ENCODE measurements at places on chromosomes 4 and X.

GRCh38 chr4:37522996-37523395 lies 163.2 kb downstream of the RELL1 start:
- no peak for DNase-seq

- no peak for DNase-seq
Measured at GRCh38 chr4:139950568-139950967, 203.4 kb downstream of the MAML3 start.

DNA sequence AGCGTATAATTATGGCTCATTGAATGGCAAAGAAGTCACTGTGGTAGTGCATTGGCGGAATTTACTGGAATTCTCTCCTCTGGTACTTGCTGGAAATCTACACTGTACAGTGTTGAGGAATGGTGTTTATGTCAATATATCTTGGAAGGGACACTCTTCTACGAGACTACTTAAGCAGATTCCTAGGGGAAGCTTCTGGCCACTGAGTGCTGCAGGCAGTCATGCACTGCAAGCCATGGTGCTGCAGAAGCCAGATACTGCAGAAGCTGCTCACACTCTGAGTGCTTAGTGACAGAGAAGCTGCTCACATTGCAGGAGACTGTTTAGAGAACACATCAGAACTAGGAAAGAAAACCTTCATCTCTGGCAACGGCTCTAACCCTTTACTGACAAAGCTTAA lies 725.0 kb downstream of the CCSER1 start:
- DNase-seq, result no peak

DNA sequence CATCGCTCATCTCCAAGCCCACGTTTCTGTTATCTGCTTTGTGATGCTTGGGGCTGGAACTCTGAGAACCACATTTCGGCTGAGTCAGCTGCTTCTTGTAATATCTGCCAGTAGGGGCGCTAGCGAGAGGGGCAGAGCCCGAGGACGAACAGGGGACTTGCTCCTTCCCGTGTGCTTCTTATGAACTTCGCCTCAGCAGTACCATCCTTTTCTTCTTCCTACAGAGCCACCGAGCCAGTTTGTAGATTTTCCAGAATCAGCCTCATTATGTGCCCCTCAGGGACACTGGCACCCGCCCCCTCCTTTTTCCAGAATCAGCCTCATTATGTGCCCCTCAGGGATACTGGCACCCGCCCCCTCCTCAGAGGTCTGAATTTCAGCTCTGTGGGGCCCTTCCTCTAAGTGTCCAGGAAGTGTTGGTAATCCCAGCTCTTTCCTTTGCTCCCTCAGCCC lies 441.7 kb upstream of the RASGEF1B start:
- peak; percentile 44 for DNase-seq

DNA sequence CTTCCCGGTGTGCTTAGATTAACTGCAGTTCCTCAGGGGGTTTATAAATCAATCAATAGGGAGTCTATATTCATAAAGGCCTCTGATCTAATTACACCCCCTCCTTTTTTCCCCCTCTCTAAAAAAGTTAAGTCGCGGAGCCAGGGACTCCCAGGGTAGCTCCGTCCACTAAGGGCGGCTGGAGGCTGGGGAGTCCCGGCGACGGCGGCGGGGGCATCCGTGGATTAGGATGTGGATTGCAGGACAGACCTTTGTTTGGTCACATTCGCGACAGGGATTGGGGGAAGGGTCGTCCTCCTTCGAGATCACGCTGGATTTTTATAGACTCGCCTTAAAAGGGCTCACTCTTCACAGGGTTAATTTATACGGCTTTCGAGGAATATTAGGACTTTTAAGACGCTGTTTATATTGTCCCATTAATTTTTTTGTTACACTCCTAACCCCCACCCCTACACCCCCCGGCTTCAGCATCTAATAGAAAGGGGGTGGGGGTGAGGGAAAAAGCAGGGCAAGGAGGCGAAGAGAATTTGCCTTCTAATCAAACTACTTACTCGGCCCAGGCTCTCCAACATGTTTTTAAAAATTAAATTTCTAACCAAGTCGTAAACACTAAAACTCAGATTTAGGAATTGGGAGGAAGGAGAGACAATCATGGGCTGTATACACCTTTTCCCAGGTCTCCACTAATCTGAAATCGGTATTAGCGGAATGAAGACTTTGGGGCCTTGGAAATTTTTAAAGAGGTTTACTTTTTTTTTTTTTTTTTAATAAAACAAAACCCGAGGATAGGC lies 8.5 kb downstream of the PITX2 start:
- DNase-seq, result no peak

GRCh38 chr4:14871676-14872430 lies 130.4 kb upstream of the CPEB2 start:
- no peak for DNase-seq

GRCh38 chr4:186723292-186724057 lies at the start of gene FAT1:
TSS of gene FAT1 (minus strand) at chr4:186723856. CDS start at chr4:186709827, 14,029 bp downstream.
- no peak for DNase-seq

- peak; percentile 92 for DNase-seq
Measured at GRCh38 chr4:8599657-8600056, 7.1 kb downstream of the CPZ start.

- no peak for DNase-seq
Measured at GRCh38 chr4:108355902-108356535, 187.3 kb upstream of the LEF1 start.

DNA sequence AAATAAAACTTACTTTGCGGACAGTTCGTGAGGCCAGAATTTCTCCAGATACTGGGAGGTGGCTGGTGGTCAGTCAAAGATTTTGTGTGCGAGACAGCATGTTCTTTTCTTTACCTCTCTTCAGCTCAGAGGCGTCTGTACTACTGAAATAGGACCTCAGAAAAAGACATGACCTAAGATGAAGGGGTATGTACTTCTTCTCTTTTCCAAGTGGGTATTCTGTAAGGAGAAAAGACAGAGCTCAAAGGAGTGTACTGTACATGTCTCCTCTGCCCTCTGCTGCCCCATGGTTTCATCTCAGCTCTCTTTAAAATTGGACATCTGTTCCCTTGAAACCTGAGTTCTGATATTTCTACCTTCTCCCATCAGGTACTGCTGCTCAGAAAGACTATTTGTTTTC lies 38.1 kb downstream of the SEPTIN11 start:
- DNase-seq, result no peak

DNA sequence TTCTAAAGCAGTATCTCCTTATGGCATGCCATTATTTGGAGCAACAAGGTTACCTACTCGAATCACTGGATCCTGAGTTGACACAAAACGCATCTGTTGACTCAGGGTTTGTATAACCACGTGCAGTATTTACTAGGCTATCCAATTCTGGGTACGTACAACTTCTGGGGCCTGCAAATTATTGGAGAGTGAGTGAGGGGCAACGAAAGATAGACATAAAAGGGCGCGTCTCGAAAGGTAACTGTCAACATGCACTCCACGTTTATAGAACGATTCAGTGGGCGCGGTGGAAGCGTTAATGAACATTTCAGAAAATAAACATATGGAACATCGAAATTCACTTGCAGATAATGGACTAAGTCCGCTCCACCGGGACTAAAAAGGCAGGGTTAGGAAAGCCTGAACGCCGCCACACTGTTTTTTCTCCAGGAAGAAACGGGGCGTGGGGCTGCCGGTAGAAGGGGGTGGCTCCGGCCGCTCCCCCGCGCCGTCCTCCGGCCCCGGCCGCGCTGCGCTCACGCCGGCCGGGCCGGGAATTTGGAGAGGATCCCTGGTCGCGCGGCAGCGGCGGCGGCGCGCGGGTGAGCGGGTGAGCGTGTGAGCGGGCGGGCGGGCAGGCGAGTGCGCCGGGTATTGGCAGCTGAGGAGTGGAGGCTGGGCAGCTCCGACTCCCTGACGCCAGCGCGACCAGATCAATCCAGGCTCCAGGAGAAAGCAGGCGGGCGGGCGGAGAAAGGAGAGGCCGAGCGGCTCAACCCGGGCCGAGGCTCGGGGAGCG lies at the start of gene SMAD1:
TSS of gene SMAD1 (plus strand) at position 690 of the 778 bp plus-strand sequence. CDS start 32,761 bp downstream, outside the sequence.
- DNase-seq, result peak; percentile 61

DNA sequence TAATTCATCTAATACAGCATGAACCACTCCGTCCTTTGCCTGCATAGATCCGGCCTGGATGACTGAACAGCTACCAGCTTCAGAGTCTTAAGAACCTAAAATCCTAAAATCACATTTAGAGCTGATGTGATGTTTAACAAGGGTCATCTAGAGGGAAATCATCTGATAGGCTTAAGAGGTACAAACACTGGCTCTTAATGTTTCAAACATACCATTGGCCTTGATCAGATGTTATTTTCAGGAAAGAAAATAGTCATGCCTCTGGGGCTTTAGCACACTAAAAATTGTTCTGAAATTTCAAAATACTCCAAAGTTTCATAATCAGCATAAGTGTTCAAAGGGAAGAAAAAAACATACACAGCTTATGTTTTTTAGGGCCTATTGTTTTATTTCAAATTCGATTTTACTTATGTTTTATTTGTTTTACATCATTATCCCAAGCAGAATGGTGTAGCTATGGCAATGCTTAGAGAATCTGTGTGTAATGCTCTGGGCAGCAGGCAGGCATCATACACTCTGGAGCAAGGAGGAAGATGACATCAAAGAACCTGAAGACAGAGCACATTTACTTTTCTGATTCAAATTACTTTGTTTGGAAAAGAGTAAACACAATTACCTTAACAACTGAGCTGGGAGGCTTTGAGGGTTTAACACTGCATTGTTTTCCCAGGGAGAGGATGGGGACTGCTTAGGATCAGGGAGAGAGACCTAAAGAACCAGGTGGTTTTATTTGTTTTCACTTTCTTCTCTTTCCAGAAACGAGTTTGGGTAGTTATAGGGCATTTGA lies 25.3 kb upstream of the LEF1 start:
- DNase-seq, result no peak

GRCh38 chr4:24240655-24241054 lies 343.7 kb downstream of the DHX15 start:
- no peak for DNase-seq

DNA sequence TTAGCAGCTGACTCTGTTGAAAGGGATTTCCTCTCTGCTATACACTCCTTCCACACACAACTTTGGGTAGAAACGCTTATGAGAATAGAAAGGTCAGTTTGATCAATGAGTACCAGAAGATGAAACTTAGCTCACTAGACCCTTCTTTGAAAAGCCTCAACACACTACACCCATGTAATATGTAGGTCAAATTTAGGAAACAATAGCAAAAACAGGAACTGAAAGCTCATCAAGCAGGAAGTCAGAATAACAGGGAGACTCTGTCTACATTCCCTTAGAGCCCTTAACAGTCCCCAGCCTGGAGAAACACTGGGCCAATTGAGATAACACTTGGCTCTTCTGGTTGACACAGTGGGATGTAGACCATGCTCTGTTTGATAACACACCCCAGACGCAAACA lies 30.7 kb downstream of the SRPX2 start:
- no peak for DNase-seq

DNA sequence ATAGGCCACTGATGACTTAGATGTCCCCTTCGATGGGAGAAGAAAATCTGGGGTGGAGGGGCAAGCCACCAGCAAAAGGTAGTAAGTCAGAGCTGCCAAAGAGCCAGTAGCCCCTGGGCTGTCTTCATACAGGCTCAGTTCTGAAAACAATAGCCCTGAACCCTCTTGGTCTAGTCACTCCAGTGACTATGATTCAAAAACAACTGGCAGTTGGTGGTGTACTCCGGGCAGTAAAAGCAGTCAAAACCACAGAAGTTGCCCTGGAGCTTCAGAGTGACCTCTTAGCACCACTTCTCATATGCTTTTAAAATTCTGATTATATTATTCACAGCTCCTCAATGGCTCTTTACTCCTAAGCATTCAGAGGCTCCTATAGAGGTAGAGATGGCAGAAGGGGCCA lies 164.3 kb upstream of the MAMLD1 start:
- peak; percentile 75 for DNase-seq

DNA sequence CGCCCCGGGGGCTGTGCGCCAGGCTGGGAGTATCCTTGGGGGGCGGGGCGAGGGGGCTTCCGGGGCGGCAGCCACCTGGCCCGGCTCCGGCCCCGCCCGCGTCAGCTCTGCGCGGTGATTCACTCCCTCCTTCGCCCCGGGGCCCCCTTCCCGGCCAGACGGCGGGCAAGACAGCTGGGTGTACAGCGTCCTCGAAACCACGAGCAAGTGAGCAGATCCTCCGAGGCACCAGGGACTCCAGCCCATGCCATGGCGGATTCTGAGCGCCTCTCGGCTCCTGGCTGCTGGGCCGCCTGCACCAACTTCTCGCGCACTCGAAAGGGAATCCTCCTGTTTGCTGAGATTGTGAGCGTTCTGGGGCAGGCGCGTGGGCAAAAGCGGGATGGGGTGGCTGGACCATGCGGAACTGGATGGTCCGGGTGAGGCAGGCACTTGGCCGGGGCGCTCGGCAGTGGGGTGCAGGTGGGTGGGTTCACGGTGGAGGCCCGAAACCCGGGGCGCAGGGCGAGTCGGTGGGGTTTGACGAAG lies at the start of gene PLP2:
TSS of gene PLP2 (plus strand) at position 147 of the 528 bp plus-strand sequence. CDS start at position 250, 103 bp downstream.
- peak; percentile 57 for DNase-seq

GRCh38 chr4:86630629-86631028 lies 36.5 kb downstream of the PTPN13 start:
- no peak for DNase-seq

DNA sequence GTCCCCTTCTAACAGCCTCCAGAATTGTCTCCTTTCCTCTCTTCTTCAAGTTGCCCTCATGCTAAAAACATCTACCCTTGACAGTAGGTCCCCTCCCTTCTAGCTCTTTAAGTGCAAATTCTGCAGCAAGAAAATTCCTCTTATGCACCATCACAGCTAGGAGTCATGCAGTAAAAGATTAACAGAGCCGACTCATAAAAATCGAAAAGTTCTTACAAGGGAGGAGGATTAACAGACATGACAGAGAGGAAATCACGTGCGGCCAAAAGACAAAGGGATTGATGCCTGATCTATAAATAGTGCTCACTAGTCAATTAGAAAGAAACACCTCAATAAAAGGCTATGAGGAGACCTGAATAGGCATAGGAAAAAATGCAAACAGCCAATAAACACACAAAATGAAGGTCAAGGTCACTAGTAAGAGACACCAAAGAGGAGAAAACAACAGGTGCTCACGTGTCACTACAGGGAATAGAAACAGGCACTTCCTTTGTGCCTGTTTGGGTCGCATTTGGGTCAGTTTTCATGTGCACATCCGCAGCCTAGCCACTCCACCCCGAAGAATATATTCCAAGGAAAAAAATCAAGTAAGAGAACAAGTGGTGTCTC lies 3.4 kb downstream of the RNF212 start:
- DNase-seq, result no peak

GRCh38 chr4:54173281-54173912 lies 55.7 kb upstream of the PDGFRA start:
- DNase-seq, result no peak

- DNase-seq, result peak; percentile 1
Measured at GRCh38 chrX:44305921-44306320, 37.6 kb downstream of the EFHC2 start.

DNA sequence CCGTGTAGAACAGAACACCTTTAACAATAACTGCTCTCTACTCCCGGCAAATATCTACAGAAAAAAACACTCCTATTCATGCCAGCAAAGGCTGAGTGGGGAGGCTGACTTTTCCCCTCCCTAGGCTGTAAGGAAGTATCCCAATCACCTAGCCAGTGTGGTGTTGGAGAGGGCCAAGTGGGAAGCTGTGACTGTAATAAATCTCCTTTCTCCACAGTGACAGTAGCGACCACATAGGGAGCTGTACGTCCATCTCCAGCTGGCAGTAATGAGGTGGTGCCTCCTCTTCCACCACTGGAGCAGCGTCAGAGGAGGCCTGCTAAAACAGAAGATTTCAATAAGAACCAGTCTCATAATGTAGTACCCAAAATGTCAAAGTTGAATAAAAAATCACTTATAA lies 47.9 kb upstream of the PLAC1 start:
- no peak for DNase-seq

All from A172 (cell line).